Motor neuron (in vitro differentiated cells): ENCODE measurements at places on chromosomes 12 and 14. TPM values are rescaled to one million over a fixed set of nuclear protein-coding genes. Genes with fewer than 3 reads are reported as not detected.

GRCh38 chr12:65699251-65699650 lies 125.0 kb upstream of the HMGA2 start:
- no peak for ATAC-seq

DNA sequence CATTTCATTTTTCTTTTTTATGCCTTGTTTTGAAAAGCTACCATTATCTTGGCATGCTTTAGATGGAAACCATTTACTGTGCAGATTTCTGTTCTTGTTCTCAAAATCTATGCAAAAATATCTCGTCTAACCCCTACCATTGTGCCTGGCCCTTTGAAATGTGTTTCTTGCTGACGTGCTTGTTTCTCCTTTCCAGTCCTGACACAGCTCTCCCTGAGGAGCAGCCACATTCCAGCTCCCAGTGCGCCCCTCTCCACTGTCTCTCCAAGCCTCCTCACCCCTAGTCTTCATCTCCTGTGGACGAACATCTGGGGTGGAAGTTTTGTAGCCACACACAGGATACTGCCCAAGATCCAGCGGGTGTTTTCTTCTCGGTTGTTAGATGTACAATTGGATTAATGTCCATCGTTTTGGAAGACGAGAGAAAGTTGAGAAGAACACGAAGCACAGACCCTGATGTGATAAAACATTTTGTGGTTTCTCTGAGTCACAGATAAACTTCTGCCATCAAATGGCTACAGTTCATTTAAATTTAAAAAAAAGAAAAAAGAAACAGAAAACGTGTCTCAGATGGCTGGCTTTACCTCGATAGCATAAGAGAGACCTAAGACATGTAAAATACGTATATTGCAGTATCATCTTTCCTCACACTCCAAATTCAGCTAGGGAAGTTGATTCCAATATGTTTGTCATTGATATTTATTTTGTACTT lies 21.9 kb upstream of the FGD4 start:
- no peak for ATAC-seq

- no peak for ATAC-seq
Measured at GRCh38 chr12:51484119-51484518, 59.5 kb downstream of the SLC4A8 start.

DNA sequence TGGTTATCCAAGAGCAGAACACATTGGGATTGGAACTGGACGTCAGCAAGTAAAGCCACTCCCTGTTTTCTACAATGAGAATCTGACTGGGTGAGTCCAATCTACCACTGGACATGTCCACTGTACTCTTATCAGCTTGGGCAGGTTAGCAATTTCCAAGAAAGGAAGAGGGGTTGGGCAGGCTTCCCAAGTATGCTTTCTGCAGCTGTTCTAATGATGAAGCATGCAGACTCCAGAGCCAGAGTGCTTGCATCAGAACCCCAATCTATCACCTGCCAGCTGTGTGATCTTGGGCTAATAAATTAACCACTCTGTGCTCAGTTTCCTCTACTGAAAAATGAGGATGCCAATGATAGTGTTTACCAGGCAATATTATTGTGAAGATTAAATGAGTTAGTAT lies 92.0 kb downstream of the EMP1 start:
- ATAC-seq: no peak

MYH7 gene
- total RNA-seq: 0.82 and 0.93 TPM in 2 replicates

SPX gene
- total RNA-seq: 0.25 and 0.27 TPM in 2 replicates
